M059J (cell line): ENCODE measurements at places on chromosomes 6 and 20. TPM values are rescaled to one million over a fixed set of nuclear protein-coding genes. Genes with fewer than 3 reads are reported as not detected.
A peak's percentile ranks its signal among the peaks of the same experiment; 100 is the strongest.

DNA sequence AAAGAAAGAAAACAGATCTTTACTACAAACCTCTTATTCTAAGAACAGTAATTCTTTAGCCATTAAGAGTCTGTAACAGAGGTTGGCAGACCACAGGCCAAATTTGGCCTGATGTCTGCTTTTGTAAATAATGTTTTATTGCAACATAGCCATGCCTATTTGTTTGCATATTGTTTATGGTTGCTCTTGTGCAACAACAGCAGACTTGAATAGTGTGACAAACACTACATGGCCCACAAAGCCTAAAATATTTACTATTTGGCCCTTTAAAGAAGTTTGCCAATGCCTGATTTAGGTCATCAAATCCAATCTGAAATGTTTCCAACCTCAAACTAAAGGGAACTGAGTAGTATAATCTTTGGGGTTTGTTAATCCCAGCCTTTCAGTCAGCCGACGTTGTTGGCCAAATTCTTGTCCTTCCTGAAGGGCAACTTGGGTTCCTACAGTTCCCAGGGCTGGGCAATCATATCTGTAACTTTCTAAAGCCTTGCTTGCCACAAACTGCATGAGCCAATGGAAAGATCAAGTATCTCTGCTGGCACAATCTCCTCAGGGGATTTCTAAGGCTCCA lies 33.9 kb upstream of the TBC1D20 start:
- DNase-seq, result peak; percentile 23

SLC24A3 gene
- total RNA-seq, result 1.8 and 2.8 TPM in 2 replicates

DNA sequence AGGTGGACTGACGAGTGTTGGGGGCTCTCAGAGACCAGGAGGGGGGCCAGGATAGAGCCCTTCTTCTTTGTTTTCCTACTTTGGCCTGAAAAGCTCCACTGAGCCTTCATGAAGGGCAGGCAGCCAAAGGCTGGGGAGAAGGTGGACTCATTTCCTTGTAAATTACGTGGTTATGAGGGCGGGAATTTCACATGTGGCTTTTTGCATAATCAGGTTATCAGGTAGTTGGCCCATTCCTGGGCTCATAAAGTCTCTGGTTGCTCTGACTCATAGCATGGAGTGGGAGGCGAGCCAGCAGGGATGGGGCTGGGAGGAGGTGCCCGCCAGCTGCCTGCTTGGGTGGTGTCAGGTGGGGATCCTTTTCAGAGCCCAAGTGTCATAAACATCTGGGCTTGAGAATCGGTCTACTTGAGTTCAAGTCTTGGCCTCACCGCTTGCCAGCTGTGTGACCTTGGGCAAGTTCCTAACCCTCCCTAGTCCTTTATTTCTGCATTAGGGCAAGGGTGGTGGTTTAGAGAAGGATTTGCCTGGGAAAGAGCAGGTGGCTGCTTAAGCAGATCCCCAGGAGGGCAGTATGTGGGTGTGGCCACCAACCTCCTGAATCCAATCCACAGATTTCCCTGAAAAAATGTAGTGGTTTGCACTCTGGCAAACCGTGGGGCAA lies 26.5 kb upstream of the RNF24 start:
- peak; percentile 100 for DNase-seq

DNA sequence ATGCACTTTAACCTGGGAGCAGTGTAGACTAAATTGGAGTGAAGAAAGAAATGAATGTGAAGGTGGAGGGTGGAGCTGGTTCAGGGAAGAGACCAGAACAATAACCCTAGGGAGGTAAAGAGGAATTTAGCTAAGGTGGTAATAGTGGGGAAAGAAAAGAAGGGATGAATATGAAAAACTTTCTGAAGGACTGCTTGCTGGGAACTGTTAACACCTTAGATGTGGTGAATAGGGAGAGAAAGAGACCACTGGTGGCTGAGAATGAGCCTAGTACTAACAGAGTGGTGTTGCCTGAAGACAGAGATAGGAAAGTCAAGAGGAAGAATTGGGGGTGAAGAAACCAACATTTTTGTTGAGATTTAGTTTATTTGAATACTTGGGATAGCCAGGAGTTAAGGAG lies 78.4 kb upstream of the HS3ST5 start:
- DNase-seq, result no peak

DNA sequence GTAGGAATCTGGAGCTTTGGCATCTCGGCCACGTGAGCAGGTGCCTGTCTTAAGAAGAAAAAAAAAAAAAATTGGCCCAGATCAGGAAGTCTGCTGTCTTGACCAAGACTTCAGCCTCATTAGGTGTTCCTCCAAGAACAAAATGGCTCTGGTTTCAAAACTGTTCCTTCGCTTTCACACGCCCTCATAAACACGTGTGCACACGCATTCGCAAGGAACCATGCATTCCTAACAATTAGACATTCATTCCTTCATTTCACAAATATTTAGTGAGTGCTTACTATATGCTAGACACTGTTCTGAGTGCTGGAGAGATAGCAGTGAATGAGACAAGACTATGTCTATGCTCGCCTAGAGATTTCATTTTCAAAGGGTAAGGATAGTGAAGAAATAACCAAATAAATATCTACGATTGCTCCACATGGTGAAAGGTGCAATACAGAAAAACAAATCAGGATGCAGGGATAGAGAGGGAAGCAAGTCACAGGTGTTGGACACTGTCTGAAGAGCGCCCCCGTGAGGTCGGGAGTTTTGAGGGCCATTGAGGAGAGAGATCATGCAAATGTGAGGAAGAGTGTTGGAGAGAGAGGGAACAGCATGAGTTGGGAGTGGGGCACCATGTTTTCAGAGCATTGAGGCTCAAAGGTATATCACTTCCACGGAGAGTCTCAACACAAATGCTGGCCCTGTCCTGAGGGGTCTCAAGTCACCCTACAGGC lies 53.3 kb downstream of the CCDC170 start:
- DNase-seq, result peak; percentile 5

- no peak for DNase-seq
Observed at GRCh38 chr6:158026901-158027589, 45.4 kb downstream of the SYNJ2 start.

DNA sequence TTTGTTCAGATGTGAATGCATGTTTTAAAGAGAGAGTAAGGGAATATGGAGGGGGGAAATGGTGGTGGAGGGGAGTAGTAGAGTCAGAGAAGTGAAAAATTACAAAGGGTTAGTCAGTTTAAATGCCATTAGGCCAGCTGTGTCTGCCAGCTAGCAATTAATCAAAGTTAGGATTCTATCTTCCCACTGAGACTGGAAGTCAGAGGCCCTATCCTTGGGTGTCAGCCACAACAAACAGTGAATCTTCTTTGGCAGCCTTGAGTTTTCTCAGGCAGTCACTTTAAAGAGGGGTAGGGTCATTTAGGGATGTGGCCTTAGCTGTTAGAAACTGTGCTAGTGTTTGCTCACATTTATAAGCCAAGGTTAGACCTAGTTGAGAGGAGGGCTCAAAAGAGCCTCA lies 120.5 kb upstream of the BTBD3 start:
- peak; percentile 80 for DNase-seq

GRCh38 chr6:32973144-32974015 lies 5.0 kb downstream of the BRD2 start:
- peak; percentile 73 for DNase-seq

DNA sequence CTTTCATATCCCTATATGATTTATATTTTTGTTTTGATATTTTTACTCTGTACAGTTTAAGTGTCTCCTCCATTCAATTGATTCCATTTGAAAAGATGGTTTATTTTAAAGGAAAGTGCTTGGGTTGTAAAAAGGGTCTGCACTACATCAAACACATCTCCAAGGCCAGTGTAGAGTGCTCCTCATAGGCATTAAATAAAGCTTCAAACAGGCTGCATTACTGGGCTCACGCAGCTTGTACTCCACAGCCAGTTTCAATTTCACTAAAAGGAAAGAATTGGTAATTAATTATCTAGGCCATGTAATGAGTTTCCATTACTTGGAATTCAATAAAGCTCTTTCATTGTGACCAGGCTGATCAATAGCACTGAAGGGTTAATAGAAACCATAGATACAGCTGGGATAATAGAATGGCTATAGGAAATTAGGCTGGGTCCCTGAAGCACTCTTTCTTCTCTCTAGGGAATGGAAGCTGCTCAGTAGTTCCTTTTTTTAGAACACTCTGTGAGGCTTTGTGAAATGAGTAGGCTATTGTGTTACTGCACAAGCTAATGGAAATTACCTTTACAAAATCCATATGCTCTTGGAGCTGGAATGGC lies 442.2 kb downstream of the RNF144B start:
- no peak for DNase-seq

DNA sequence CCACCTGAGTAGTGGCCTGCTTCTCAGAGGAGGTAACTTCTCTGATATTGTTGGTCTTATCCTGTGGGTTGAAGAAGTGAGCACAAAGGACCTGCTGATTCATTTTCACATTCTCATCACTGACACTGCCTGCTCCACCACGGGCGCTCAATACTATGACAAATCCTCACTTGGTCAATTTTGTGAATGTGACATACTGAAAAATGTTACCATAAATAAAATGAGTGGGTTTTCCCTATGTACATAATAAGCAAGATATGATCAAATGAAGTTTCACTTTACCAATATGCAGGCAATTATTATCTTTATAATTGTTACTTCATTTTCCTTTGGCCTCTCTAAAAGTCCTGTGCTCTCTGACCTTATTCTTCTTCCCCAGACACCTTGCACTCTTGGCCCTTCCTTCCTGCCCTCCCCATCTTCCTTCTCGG lies 71.5 kb upstream of the RIPOR2 start:
- DNase-seq, result no peak
